ENCODE measurements at places on chromosomes 3 and 15.

DNA sequence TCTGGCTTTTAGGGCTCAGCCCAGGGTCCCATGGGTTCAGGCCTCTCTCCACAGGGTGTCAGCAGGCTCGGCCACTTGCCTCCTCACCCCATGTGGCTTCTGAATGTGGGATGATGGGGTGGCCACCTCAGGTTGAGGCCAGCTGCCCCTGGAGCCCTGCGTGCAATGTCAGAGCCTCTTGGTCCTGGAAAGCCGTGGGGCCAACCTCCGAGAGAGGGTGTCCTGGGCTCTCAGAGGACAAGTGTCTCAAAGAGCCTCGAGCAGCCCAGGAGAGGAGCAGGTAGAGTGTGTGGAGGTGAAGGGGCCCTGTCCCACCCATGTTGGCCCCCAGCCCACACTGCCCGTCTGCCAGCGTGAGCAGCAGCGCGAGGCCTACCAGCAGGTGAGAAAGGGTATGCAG, 86.0 kb downstream of the PLXNA1 start:
- DNase-seq: no peak

- no peak for DNase-seq
These were observed 19.3 kb upstream of the DPPA4 start for GRCh38 chr3:109356442-109357155.

DNA sequence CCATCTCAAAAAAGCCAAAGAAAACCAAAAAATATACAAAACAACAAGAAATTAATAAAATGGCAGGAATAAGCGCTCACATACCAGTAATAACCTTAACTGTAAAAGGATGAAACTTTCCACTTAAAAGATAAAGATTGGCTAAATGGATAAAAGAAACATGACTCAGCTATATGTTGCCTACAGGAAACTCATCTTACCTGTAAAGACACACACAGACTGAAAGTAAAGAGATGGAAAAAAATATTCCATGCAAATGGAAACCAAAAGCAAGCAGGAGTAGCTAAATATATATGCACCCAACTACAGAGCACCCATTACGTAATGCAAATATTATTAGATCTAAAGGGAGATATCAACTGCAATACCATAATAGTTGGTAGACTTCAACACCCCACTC, 49.7 kb downstream of the ADAM10 start:
- DNase-seq: no peak

- DNase-seq: no peak
These were observed 164.1 kb upstream of the LRRFIP2 start for GRCh38 chr3:37338500-37338899.

GRCh38 chr3:99128725-99129505, 227.4 kb upstream of the DCBLD2 start:
- no peak for DNase-seq

- no peak for DNase-seq
These were observed 49.6 kb downstream of the SHQ1 start for GRCh38 chr3:72798552-72799195.

Measured in NCI-H1417 treated with DMSO at 0.1 percent for 48 hours (cell line).